ENCODE measurements at places on chromosomes 16 and 17. TPM values are rescaled to one million over a fixed set of nuclear protein-coding genes. Genes with fewer than 3 reads are reported as not detected.

GRCh38 chr16:55012362-55012761 is 81.7 kb downstream of the IRX5 start:
- no peak overlapping the region for H3K4me3 ChIP-seq
- H3K36me3 ChIP-seq, result no peaks in the 10 kb centered on the region
- H3K4me1 ChIP-seq, result no peaks in the 10 kb centered on the region
- no peaks in the 10 kb centered on the region for H3K27me3 ChIP-seq
- no peak overlapping the region for H3K27ac ChIP-seq
- DNase-seq, result no peak

DNA sequence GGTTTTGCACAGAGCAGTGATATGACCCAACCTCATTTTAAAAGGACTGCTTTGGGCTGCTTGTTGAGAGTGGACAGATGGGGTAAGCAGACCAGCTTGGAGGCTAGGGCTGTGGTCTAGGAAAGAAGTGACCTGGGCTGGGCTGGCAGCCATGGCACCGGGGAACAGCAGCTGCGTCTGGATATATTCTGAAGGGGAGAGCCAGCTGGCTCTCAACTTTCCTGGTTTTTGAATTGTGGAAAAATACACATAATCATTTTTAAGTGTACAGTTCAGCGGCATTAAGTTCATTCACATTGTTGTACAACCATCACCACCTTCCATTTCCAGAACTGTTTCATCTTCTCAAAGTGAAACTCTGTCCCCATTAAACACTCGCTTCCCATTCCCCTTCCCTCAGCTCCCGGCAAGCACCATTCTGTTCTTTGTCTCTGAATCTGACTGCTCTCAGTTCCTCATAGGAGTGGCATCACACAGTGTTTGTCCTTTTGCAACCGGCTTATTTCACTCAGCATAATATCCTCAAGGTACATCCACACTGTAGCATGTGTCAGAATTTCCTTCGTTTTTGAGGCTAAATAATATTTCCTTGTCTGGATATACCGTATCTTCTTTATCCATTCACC is 113.2 kb downstream of the SPECC1 start:
- no peak overlapping the region for H3K27ac ChIP-seq
- no peaks in the 10 kb centered on the region for H3K27me3 ChIP-seq
- peaks cover 1% of the 10 kb centered on the region for H3K4me1 ChIP-seq
- no peak overlapping the region for H3K4me3 ChIP-seq

DNA sequence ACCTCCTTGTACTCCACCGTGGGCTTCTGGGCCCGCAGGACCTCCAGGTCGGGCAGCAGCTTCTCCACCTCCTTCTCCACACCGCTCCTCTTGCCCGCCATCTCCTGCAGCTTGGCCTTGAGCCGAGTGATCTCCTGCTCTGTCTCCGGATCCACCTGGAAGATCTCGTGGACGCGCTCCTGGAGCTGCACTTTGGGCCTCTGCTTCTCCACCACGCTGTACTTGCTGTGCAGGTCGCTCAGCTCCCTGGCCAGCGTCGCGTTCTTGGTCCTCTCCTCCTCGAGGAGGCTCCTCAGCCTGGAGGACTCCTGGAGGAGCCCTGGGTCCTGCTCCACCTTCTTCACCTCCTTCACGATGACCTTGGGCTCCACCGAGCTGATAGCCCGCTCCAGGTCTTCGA is 8.8 kb downstream of the CDK3 start:
- no peaks in the 10 kb centered on the region for H3K36me3 ChIP-seq
- no peak overlapping the region for H3K27ac ChIP-seq
- H3K4me1 ChIP-seq, result peaks cover 2% of the 10 kb centered on the region
- no peak for DNase-seq
- no peaks in the 10 kb centered on the region for H3K27me3 ChIP-seq

GRCh38 chr16:71258372-71258771 is 27.9 kb upstream of the HYDIN start:
- no peak overlapping the region for H3K4me3 ChIP-seq
- H3K4me1 ChIP-seq, result peaks cover 6% of the 10 kb centered on the region
- no peak for DNase-seq
- H3K27me3 ChIP-seq, result peaks cover 7% of the 10 kb centered on the region
- no peak overlapping the region for H3K27ac ChIP-seq

DNA sequence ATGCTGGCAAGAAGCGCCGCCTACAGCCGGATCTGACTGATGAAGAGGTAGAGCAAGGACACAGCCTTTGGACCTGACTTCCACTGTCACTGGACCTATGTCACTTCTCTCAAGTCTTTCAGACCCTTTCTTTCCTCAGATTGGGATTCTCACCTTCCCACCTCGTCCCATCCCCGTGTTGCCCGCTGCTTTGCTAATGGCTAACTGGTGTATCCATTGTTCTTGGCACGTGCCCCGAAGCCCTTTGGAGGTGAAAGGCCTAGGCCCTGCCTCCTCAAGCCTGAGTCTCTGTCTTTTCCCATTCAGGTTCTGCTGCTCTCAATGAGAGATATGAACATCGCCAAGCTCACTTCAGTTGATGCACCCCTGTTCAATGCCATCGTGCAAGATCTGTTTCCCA is 53.3 kb upstream of the KDM6B start:
- DNase-seq, result no peak
- H3K36me3 ChIP-seq, result no peaks in the 10 kb centered on the region

- H3K27ac ChIP-seq, result no peak overlapping the region
- peaks cover 6% of the 10 kb centered on the region for H3K36me3 ChIP-seq
- no peaks in the 10 kb centered on the region for H3K27me3 ChIP-seq
- no peaks in the 10 kb centered on the region for H3K4me1 ChIP-seq
- no peak overlapping the region for H3K4me3 ChIP-seq
Observed at GRCh38 chr17:61822326-61823285, 40.7 kb downstream of the BRIP1 start.

GRCh38 chr17:4375039-4375748 is 8.7 kb upstream of the UBE2G1 start:
- DNase-seq, result no peak
- no peaks in the 10 kb centered on the region for H3K4me1 ChIP-seq
- H3K36me3 ChIP-seq, result no peaks in the 10 kb centered on the region
- no peaks in the 10 kb centered on the region for H3K27me3 ChIP-seq

GRCh38 chr16:68272507-68273209 is 8.3 kb downstream of the SLC7A6 start:
- no peaks in the 10 kb centered on the region for H3K36me3 ChIP-seq
- peaks cover 8% of the 10 kb centered on the region for H3K4me1 ChIP-seq
- H3K27me3 ChIP-seq, result no peaks in the 10 kb centered on the region
- no peak overlapping the region for H3K4me3 ChIP-seq
- DNase-seq, result peak; percentile 18
- peak overlapping the region; percentile 48 for H3K27ac ChIP-seq

- H3K27ac ChIP-seq, result peak overlapping the region; percentile 48
- DNase-seq, result no peak
- H3K4me1 ChIP-seq, result peaks cover 47% of the 10 kb centered on the region
- no peaks in the 10 kb centered on the region for H3K27me3 ChIP-seq
- no peak overlapping the region for H3K4me3 ChIP-seq
- no peaks in the 10 kb centered on the region for H3K36me3 ChIP-seq
Observed at GRCh38 chr17:50641357-50641756, 6.7 kb downstream of the ABCC3 start.

DNA sequence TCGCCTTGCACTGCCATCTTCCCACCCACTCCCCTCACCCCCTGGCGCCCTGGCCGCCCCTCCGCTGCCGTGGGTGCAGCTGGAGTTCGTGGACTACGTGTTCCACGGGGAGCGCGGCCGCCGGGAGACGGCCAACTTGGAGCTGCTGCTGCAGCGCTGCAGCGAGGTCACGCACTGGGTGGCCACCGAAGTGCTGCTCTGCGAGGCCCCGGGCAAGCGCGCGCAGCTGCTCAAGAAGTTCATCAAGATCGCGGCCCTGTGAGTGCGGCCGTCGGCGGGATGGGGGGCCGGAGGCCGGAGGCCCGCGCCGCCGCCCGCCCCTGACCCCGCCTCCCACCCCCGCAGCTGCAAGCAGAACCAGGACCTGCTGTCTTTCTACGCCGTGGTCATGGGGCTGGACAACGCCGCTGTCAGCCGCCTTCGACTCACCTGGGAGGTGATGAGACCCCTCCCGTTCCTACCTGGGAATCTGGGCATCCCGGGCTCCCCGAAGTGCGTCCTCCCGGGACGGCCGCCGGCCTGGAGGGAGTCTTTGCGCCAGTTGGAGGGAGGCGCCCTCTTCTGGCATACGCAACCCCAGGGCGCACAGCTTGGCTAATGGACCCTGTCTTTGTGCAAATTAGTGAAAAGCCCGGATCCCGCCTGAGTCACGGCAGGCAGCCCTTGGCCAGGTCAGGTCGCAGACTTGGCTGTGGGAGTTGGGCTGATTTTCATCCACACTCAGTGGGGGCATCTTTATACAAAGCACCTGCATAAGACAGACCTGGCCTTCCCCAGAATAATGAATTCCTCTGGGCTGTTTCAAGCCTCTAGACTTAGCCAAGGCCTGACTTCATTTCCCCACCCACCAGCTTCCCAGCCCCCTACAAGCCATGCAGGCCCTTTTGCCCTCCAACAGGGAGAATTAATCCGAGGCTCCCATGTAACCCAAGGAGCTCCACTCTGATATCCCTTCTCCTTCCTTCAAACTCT is 14.3 kb downstream of the RAPGEFL1 start:
- no peak overlapping the region for H3K27ac ChIP-seq
- no peaks in the 10 kb centered on the region for H3K27me3 ChIP-seq
- H3K36me3 ChIP-seq, result no peaks in the 10 kb centered on the region
- peak; percentile 82 for DNase-seq
- H3K4me3 ChIP-seq, result peak overlapping the region; percentile 23

- no peaks in the 10 kb centered on the region for H3K27me3 ChIP-seq
- no peak for DNase-seq
- no peak overlapping the region for H3K4me3 ChIP-seq
- H3K4me1 ChIP-seq, result no peaks in the 10 kb centered on the region
- no peaks in the 10 kb centered on the region for H3K36me3 ChIP-seq
Observed at GRCh38 chr17:9886141-9886930, 18.7 kb downstream of the RCVRN start.

- no peaks in the 10 kb centered on the region for H3K36me3 ChIP-seq
- no peak overlapping the region for H3K27ac ChIP-seq
- H3K4me1 ChIP-seq, result peaks cover 20% of the 10 kb centered on the region
- H3K27me3 ChIP-seq, result no peaks in the 10 kb centered on the region
- H3K4me3 ChIP-seq, result no peak overlapping the region
- DNase-seq, result no peak
Observed at GRCh38 chr16:79610771-79611170, 10.2 kb upstream of the MAF start.

GRCh38 chr17:17843096-17843495 is 6.3 kb upstream of the SREBF1 start:
- no peak overlapping the region for H3K4me3 ChIP-seq
- peaks cover 39% of the 10 kb centered on the region for H3K4me1 ChIP-seq
- no peaks in the 10 kb centered on the region for H3K27me3 ChIP-seq
- DNase-seq, result no peak
- H3K36me3 ChIP-seq, result no peaks in the 10 kb centered on the region

DNA sequence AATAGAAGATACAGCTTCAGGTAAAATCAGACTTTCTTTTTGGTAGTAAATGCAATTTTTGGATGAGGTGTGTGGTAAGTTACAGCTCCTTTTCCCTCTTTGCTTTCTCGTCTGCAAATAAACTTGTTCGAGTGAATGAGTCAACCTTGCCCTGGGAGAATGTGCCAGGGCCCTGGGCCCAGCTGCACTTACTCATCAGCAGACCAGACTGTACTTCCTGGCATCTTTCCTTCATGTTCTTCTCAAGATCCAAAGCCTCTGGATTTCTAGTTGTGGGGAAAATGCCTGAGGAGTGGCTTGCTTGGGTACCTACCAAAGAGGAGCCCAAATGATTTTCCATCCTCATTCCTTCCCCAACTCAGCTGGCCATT is 5.4 kb upstream of the G6PC1 start:
- no peak overlapping the region for H3K4me3 ChIP-seq
- no peak overlapping the region for H3K27ac ChIP-seq
- peaks cover 14% of the 10 kb centered on the region for H3K4me1 ChIP-seq

- H3K4me1 ChIP-seq, result peaks cover 7% of the 10 kb centered on the region
- no peak overlapping the region for H3K27ac ChIP-seq
- H3K4me3 ChIP-seq, result no peak overlapping the region
- no peaks in the 10 kb centered on the region for H3K36me3 ChIP-seq
- no peak for DNase-seq
Observed at GRCh38 chr16:11010575-11011221, 66.3 kb downstream of the CLEC16A start.

DNA sequence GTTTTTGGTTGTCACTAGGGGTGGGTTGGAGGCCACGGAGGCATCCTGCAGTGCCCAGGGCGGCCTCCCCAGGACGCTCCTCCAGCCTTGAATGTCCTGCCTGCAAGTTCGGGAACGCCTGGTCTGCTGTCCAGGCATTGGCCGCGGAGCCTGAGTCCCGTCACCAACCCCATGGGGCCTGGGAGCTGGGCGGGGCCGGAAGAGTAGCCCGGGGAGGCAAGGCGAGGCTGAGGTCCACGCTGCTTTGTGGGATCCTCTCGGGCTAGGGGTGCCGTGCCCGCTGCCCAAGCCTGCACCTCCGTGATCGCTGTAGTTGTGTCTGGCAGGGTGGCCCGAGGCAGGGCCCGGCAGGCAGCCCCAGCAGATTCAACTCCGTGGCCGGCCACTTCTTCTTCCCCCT is 12.8 kb downstream of the TELO2 start:
- H3K4me3 ChIP-seq, result no peak overlapping the region
- H3K27ac ChIP-seq, result no peak overlapping the region
- no peaks in the 10 kb centered on the region for H3K4me1 ChIP-seq
- peaks cover 7% of the 10 kb centered on the region for H3K36me3 ChIP-seq

DNA sequence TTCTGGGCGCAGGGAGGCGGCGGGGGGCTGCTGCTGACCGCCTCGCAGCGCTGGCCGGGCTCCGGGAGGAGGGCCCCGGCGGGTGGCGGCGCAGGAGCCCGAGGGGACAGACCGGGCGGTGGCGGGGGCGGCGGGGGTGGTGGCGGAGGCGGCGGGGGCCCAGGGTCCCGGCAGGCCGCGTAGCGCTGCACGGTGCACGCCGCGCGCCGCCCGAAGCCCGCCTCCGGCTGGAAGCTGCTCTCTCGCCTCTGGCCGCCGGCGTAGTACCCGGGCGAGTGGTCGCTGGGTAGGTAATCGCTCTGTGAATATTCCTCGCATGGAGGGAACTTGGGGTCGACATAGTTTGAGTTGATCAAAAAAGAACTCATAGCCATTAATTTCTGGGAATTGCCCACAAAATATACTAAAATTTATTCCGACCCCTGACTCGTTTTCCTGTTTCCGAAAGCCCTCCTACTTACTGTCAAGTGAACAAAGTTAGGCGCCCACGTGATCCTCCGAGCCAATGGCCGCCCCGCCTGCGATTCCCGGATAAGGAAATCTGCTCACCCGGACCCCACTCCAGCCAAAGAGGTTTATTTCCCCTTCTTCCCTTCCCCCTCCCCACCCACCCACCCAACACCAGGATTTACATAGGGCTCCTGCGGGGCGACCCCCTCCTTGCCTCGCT is at the start of gene HOXB4:
HOXB4 (minus strand) TSS at position 405 of the 670 bp plus-strand sequence; CDS start at position 374, 31 bp downstream.
- H3K4me3 ChIP-seq, result peak within 1 kb of the TSS; percentile 39
- peaks cover 22% of the 10 kb centered on the region for H3K36me3 ChIP-seq
- H3K27me3 ChIP-seq, result peaks cover 19% of the 10 kb centered on the region

The FBXW10 gene
- total RNA-seq, result 0.58 TPM

The KRTAP1-1 gene
- total RNA-seq, result not detected

The CES5A gene
- not detected for total RNA-seq

The RUNDC3A gene
- total RNA-seq, result 0.61 TPM

The TRPV3 gene
- total RNA-seq, result 0.46 TPM

The CCDC78 gene
- total RNA-seq, result 35.7 TPM

The TMEM106A gene
- 4.3 TPM for total RNA-seq

The IL17C gene
- total RNA-seq, result not detected

The P2RX5 gene
- 2.0 TPM for total RNA-seq

Measured in lung (tissue), 17 donors.